K562 (cell line): ENCODE measurements at places on chromosomes 13 and 19.

DNA sequence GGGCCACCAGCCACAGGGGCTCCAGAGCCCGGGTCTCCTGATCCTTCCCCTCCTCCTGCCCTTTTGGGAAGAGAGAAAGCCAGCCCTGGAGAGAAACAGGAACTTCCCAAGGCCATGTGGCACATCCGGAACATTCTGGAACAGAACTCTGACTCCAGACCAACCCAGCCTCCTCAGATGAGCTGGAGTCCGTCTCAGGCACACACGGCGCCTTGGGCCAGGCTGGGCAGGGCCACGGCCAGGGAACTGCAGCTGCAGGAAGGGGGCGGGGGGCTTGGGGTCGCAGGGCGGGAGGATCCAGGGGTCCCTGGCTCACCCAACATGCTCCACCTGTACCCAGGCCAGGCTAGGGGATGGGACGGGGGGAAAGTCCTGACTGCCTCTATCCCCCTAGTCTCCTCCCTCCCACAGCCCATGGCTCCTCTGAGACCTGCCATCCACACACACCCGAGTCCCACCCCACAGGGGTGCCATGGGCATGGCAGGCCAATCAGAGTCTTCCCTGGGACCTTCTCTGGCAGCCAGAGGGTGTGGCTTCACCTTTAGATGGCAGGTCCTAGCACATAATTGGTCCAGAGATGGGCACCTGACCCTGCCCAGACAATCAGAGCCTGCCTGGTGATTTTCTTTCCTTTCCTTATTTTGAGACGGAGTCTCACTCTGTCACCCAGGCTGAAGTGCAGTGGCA is 22.9 kb downstream of the SBNO2 start:
- DNase-seq: no peak

- DNase-seq: peak; percentile 72
Observed at GRCh38 chr19:11130824-11131455, 24.6 kb downstream of the SPC24 start.

DNA sequence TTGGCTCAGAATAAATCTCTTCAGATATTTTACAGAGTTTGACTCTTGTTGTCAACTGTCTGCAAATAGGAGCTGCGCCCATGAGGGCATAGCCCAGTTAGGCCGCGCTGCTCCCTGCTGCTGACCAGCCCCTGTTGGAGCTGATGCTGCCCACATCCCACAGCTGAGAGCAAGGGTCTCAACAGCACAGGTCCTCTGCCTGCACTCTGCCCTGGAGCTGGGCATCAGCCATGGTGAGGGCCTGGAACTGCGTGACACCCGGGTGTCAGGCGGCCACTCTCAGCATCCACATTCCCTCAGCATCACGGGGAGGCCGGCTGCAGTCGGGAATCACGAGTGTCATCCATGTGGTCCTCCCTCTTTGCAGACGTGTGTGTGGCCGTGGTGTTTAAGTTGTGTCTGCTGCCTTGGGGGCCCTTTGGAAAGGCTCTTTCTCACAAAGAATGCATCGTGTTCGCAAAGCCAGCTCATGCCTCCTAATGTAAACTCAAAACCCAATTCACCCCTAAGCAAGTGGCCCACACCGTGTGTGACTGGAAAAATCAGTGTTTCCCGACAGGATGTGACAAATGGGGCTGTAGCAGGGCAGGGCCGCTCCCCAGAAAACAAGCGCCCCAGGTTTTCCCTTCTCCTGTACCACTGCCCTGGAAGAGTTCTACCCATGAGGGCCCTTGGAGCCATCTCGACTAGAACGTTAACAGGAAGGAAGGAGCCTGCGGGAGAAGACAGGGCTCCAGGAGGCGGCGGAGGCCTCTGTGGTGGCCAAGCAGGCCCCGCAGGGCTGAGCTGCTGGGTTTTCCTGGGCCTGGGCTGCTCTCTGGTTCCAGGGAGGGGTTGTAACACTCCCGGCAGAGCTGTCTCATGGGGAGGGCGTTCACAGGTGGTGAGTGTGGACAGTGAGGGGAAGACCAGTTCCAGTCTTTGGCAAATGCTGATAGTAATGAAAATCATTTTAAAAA is 20.3 kb downstream of the ATP11A start:
- DNase-seq: no peak

- no peak for DNase-seq
Observed at GRCh38 chr13:105627270-105627669, 908.2 kb downstream of the EFNB2 start.

DNA sequence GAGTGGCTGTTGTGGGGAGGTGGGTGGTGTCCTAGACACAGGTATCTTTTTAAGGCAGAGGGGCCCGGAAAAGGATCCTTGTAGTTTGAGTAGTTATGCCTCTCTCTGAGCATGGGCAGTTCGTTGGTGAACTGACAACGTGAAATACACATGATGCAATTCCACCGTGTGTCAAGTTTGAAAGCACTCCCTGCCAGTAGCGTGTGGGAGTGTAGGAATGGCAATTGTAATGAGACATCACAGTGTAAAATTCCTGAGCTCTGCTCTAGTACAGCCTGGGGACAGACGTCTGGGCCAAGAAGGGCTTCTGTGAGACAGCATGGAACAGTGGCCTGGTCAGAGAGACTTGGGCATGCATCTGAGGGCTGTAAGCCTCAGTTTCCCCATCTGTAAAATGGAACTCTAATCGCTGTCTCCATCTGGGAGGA is 10.4 kb upstream of the ASF1B start:
- peak; percentile 44 for DNase-seq

GRCh38 chr19:7679771-7680605 is 645 bp upstream of the TRAPPC5 start:
- DNase-seq: no peak

- DNase-seq: no peak
Observed at GRCh38 chr13:66803013-66803807, 426.9 kb downstream of the PCDH9 start.

DNA sequence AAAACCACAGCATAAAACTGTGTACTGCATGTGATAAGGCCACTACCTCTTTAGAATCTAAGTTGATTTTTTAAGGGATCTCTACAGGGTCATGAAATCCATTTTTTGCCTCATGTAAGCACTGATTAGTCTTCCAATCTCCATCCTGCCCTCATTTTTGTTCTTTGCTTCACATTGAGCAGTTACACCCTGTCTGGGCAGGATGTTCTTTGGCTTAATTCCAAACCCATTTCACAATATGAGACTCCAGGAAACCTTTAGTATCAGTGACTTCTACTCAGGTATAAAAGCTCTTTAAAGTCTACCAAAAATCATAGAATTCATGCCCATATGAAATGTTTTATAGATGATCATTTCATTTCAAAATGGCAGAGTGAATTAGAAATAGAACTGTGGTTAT is 592.6 kb downstream of the TBC1D4 start:
- DNase-seq: no peak

DNA sequence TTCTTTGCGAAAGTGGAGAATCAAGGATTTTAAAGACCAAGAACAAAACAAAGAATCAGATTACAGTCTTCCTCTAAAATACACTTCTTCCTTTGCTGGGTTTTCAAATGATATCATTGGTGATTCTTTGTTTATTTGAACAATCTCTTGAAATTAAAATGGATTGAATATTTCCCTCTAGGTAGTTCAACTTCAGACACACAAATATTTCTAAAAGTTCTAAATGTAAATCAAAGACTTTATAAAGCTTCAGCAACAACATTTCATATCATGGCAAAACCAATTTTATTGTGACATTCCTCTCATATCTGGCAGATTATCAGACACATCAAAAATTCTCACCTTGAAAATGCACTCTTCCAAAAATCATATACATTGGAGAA is 13.0 kb downstream of the ZIC2 start:
- DNase-seq: no peak

- no peak for DNase-seq
Observed at GRCh38 chr13:47598340-47598911, 402.6 kb downstream of the SUCLA2 start.

- DNase-seq: no peak
Observed at GRCh38 chr13:75025956-75026355, 456.0 kb downstream of the TBC1D4 start.

GRCh38 chr19:50717026-50717723 is 2.4 kb downstream of the SHANK1 start:
- peak; percentile 42 for DNase-seq

DNA sequence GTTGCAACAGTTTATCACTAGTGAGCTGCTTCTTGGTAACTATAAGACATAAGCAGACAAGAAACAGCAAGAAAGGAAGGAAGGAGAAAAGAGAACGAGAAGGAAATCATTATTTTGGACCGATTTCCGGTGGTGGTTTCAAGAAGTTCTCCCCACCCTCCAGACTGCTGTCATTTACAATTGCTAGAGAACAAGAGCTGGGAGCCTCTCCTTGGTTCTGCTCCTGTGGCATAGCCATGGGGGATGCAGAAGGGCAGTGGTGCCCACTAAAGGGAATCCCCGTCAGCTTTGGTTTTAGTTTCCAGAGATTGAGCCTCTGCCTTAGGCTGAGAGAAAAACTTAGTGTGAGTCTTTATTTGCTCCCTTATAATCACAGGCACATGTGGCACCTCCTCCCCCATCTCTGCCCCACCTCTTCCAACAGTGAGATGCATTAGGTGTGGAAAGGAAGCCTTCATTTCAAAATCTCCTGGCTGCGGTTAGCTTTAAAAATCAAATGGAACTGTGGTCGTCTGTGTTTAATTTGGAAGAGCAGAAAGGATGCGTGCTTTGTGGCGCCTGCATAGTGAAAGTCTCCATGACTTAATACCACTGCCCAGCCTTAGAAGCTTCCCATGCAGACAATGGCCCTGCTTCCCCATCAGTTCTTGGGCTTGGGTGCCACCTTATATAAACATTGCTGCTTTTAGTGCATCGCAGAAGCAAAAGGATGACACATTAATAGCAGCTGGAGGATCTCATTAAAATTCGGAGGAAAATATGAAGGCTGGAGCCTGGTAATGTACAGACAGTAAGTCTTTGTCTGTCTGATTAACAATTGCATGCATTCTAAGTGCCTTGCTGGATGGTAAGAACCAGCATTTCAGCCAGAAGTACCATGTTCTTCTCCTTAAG is 25.0 kb downstream of the LRCH1 start:
- DNase-seq: no peak

DNA sequence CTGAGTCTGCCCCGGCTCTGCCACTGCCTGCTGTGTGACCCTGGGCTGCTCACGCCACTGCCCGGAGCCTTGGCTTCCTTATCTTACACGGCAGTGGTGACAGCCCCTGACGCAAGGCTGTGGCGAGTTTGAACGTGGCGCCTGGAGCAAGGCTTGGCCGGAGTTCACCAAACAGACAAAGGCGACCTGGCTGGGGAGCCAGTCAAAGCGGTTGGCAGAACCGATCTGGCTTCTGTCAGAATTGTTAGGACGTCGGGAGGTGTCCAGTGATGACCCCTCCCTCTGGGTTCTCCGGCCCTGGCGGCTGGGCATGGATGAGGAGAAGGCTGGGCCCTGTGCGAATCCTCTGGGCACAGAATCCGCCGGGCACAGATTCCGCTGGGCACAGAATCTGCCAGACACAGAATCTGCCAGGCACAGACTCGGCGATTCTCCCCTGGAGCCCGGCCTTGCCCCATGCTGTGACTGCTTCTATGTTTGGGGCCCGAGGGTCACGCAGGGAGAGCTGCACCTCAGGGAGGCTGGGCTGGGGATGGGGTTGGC is 11.7 kb upstream of the TMEM255B start:
- no peak for DNase-seq

GRCh38 chr19:30848636-30849425 is 476.6 kb downstream of the ZNF536 start:
- no peak for DNase-seq

DNA sequence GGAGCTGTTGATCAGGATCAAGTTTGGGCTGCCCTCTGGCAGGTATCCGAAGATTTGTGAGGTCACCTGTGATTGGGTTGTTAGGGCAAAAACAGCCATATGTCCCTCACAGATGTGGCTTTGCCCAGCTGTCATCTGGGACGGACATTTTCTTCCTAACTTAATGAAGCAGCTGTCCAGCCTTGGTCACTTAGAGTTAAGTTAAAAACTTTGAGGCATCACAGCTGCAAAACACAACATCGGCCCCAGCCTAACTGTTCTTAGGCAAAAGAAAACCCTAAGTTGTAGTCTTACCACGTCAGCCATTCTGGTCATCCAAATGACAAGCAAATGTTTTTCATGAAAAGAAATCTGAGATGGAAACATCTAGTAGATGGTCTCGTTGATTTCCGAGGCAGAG is 318.4 kb downstream of the DCLK1 start:
- DNase-seq: no peak

DNA sequence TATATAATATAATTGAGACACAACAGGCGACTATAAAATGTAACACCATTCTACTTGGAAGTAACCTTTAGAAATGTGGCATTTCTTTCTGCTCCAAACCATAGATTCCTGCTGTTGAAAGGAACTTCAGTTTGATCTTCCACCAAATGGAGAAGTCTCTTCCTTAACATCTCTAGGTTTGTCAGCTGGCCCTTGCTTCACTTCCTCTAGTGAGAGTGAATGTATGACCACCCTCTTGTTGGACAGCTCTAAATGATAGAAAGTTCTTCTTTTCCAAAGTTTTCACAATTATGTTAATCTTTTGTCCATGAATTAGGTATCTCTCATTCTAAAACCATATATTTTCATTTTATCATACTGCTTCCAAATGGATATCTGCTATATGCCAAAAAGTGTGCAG is 13.8 kb upstream of the COG6 start:
- DNase-seq: no peak

- DNase-seq: no peak
Observed at GRCh38 chr13:76231522-76232167, 595.5 kb downstream of the LMO7 start.

- DNase-seq: no peak
Observed at GRCh38 chr13:99421271-99421670, 80.0 kb upstream of the TM9SF2 start.

DNA sequence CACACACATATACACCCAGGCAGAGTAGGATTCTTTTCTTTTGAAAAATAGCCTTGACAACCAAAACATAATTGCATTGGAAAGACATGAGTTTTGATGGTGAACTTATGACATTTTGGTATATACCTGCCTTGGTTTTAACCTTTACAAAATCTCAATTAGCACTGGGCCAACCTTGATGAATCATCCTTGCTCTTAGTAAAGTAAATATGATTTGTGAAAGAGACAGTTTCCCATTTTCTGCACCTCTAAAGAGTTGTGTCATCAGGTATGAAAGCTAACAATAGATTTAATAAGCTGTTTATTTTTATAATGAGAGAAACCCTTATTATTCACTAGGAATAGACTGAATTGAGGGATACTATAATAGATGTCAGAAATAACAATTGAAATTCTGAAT is 15.7 kb upstream of the ENOX1 start:
- DNase-seq: no peak

DNA sequence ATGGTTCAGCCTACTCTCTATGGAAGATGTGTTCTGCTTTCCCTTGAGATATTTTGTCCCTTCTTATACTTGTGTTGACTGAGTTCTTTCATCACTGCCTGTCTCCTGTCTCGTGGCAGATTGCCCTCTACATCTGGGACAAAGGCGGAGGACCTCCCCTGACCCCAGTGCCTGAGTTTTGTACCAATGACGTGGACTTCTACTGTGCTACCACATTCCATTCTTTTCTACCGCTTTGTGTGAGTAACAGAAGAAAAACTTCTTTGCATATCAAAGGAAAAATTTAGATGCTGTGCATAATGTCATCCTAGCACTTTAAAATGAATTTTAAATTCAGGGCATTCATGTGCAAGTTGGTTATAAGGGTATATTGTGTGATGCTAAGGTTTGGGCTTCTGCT is 74.6 kb downstream of the B3GLCT start:
- DNase-seq: no peak

- DNase-seq: no peak
Observed at GRCh38 chr19:10433131-10433536, 12.8 kb downstream of the PDE4A start.
